Endothelial cell of umbilical vein (primary cell): ENCODE measurements at places on chromosomes 1 and 21. TPM values are rescaled to one million over a fixed set of nuclear protein-coding genes. Genes with fewer than 3 reads are reported as not detected.

- DNase-seq: no peak
Measured at GRCh38 chr1:30313584-30313983, 409.8 kb downstream of the MATN1 start.

The MAP3K21 gene
- total RNA-seq: 0.74 and 0.95 TPM in 2 replicates

The PTPRU gene
- 2.6 and 3.3 TPM in 2 replicates for total RNA-seq

The GRHL3 gene
- not detected in 2 replicates for total RNA-seq

DNA sequence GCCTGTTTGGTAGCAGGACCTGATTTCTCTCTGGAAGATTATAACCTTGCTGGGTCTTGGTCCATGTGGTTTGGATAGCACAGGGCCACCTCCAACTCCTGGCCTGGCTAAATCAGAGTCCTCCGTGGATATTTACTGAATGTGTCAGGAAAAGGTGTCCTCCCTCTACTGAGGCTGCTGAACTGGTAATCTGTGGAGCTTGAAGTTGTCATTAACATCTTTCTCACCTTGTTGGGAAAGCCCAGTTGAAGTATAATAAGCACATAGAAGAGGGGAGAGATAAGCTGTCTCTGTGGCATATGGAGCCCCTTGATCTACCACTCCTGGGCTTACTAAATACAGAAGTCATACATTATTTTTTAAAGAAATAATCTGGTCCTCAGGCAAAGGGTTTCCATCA is 294.3 kb upstream of the B3GALT2 start:
- no peak for DNase-seq

The MATN1 gene
- 0.29 TPM in 1 of 2 replicates, not detected in the other for total RNA-seq

- no peak for DNase-seq
Measured at GRCh38 chr1:117567435-117567834, 38.4 kb upstream of the TENT5C start.

The UBXN10 gene
- total RNA-seq: not detected in 2 replicates

GRCh38 chr1:211965108-211965805 is 70.1 kb downstream of the INTS7 start:
- no peak for DNase-seq

DNA sequence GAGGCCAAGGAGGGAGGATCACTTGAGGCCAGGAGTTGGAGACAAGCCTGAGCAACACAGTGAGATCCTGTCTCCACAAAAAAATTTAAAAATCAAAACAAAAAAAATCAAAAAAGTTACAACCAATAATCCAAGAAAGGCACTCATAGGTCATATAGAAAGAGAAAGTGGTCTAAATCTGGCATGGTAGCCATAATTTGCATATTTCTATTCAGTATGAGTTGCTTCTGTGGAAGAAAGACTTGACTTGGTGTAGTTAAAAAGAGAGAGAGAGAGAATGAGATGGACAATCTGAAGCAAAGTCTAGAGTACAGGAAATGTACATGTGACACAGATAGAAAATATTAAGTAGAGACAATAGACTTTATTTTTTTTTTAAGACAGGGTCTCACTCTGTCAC is 22.5 kb downstream of the JMJD4 start:
- DNase-seq: no peak

- DNase-seq: peak; percentile 88
Measured at GRCh38 chr1:78038071-78038470, 7.7 kb upstream of the GIPC2 start.

DNA sequence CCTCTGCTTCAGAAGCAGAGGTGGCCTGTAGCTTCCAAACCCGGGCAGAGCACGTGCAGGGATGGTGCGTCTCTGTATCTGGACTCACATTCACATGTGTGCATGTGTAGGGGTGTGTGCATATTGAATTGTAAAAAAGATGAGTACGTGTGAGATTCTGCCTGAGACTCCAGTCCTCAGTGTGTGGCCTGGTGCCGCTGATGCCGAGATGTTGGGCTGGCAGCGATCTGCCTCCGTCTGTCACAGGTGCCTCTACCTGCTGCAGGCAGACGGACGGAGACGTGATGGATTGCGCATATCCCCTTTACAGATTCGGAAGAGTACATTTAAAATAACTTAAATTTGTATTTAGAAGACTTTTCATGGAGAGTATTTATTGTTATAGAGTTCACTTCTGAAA is 53.6 kb downstream of the ADARB1 start:
- no peak for DNase-seq

The FCRL5 gene
- not detected in 2 replicates for total RNA-seq

The CD2 gene
- not detected in 2 replicates for total RNA-seq

- no peak for DNase-seq
Measured at GRCh38 chr1:26307363-26307781, 936 bp upstream of the UBXN11 start.

DNA sequence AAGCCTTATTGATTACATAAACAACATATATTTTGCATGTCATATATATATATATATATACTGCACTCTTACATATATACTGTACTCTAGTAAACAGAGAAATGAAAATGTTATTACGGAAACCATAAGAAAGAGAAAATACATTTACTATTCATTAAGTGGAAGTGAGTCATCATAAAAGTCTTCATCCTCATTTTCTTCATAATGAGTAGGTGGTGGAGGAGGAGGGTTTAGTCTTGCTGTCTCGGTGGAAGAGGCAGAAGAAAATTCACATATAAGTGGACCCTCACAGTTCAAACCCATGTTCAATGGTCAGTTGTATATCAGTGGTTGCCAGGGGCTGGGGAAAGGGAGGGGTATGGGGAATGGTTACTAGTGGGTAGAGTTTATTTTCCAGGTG is 8.0 kb upstream of the IFNLR1 start:
- no peak for DNase-seq

GRCh38 chr1:158989424-158989823 is 20.3 kb upstream of the IFI16 start:
- DNase-seq: no peak

The ZSWIM5 gene
- total RNA-seq: 1.6 and 1.7 TPM in 2 replicates

DNA sequence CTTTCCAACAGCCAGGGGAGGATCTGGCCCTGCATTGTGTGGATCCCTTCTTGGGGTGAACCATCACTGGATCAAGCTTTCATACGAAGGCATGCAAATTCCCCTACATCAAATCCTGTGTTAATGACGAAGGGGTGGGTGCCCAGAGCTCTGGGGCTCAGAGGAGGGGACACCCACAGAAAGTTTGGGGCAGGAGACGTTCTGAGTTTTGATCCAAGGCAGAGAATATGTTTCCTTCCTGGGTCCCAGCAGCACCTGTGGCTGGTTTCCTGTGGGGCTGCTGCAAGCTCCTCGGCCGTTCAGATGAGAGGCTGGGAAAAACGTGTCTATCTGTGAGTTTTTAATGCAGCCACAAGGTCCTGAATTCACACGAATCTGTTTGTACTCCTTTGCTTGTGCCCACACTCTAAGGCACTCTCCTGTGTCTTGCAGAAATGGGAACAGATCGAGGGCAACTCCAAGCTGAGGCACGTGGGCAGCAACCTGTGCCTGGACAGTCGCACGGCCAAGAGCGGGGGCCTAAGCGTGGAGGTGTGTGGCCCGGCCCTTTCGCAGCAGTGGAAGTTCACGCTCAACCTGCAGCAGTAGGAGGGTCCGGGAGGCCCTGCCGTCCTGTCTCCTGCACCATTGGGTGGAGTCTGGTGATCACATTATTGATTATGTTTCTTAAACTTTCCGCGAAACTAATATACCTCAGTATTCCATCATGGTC is 147.1 kb downstream of the PGBD5 start:
- DNase-seq: no peak

DNA sequence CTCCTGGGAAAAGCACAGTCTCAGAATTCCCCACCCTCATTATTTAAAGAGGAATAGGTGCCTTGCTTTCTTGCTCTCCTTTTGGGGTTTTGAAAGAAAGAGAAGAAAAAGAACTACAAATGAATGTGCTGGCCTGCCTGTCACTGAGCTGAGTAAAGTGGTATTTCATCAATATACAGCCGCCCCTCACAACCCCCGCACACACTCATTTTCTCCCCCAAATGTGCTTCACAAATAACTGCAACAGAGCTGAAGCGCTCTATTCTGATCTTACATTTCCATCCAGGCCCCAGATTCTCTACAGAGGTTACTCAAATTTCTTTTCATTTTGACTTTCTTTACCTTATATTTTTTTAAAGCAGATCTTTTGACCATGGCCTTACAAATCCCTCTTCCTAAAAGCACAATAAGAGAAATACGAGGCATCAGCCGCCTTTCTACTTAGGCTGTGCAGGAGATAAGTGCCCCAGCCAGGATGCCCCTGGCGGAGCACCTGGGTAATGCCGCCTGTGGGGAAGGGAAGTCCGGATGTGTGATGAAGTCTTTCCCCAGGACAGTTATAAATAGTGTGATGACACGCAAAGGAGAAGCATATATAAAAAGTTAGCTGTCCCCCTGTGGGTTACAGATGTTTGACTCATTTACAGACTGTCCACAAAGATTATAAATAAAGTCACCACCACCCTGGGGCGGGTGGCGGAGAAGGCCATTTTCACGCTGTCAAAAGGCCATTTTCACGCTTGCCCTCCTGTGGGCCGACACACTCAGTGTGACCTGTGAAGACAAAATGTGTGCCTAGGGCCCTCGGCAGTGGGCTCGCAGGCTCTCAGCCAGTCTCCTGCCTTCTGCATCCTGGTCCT is 6.5 kb downstream of the KCNN3 start:
- no peak for DNase-seq

The DAB1 gene
- total RNA-seq: not detected in 2 replicates

The RNU11 gene
- not detected in 2 replicates for total RNA-seq

DNA sequence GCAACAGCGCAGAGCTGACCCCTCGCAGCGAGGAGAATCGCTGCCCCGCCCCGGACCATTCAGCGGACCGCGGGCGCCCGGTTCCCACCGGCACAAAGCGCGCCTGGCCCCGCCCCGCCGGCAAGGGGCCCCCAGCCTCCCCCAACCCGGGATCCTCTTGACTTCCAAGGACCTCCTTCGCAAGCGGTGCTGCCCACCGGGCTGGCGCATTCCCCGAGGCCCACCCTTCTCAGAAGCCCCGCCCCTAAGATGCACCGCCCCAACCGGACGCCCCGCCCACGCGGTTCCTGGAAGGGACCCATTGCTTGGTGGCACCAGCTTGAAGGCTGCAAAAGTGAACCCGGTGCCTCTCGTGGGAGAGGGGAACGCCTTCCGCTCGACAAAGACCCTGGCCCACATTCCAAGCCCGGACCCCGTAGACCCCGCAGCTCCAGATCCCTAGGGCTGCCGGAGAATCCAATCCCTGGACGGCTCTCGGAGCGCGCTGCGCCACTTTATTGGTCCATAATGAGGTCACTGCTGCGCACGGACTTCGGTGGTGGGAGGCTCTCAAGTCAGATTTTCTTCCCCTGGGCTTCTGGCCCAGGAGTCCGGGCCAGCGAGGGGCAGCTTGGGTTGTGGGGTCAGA is 2.0 kb downstream of the HES3 start:
- no peak for DNase-seq

GRCh38 chr21:42974832-42975820 is 764 bp downstream of the PKNOX1 start:
- peak; percentile 59 for DNase-seq

DNA sequence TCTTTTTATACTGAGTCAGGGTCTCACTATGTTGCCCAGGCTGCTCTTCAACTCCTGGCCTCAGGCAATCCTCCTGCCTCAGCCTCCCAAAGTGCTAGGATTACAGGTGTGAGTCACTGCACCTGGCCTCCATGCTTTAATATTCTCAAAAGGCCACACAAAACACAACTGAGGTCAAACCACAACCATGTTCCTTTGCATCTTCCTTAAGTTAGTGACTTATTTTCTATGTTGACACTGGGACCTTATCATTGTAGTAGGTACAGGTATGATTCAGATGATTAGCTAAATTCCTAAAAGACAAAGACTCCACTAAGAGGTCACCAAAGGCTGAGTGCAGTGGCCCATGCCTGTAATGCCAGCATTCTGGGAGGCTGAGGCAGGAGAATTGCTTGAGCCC is 131.9 kb upstream of the ATP1B1 start:
- DNase-seq: no peak

DNA sequence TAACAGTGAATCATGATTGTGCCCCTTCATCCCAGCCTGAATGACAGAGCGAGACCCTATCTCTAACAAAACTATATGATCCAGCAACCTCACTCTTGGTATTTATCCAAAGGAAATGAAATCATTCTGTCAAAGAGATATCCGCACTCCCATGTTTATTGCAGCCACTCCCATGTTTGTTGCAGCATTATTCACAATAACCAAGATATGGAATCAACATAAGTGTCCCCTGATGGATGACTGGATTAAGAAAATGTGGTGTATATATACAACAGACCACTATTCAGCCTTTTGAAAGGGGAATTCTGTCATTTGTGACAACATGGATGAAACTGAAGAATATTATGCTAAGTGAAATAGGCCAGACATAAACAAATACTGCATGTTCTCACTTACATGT is 44.4 kb downstream of the TRMT1L start:
- DNase-seq: peak; percentile 18

DNA sequence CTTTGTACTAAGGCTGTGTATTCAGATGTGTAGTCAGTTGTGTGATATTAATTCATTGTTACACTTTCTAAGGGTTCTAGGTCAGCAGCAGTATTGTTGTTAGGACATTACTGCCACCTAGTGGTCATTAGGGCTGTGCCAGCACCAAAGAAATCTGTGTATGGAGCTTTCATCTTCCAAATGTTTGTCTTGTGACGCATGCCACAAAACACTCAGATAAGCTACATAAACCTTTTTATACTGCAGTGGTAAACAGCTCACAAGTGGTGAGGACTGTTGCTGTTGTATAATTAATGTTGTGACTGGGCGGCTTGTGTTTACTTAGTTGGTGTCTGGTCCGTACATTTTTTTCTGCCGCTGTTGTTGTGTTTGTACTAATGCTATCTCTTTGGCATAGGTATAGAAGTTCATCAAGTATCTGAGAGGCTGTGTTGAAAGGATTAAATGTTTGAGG is 51.7 kb downstream of the S1PR1 start:
- peak; percentile 97 for DNase-seq

- DNase-seq: no peak
Measured at GRCh38 chr1:213817156-213817555, 170.6 kb upstream of the PROX1 start.

The RBP7 gene
- total RNA-seq: not detected in 2 replicates

GRCh38 chr1:195876792-195877191 is 731.4 kb downstream of the KCNT2 start:
- no peak for DNase-seq

- DNase-seq: no peak
Measured at GRCh38 chr21:25383545-25383944, 223.7 kb downstream of the MRPL39 start.

DNA sequence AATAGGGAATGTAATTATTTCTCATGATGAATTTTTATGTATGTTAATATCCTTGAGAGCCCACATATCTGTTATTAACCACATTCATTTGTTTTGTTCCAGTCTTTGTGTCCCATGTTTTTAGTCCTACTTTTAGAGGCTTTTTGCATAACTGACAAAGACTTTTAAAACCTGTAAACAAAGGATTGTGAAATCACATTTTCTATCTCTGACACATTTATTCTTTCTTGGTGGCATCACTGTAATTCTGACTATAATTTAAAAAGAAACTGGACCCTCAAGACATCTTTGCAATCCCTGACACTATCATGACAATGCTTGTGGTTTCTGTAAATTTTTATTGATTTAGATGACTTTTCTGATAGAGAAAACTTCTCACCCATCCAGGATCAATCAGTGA is 313.1 kb downstream of the SIPA1L2 start:
- no peak for DNase-seq

DNA sequence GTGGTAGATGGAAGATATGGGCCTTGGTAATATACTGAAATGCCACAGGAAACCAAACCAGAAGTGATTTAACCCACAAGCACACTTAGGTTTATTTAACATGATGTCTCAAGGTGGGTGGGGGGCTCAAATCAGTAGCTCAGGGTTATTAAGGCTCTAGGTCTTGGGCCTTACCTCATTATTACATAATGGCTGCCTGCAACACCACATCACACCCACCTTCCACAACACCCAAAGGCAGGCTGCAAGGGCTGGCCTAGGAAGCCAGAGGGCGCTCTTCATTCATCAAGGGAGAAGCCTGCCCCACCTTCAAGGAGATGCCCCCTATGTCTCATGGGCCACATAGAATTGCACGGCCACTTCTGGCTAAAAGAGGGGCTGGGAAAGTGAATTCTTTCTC is 6.0 kb downstream of the TFF1 start:
- DNase-seq: no peak
